ENCODE measurements at places on chromosomes 3 and 15.

- DNase-seq = no peak
Measured at GRCh38 chr3:128823631-128824030, 55.8 kb upstream of the ACAD9 start.

GRCh38 chr3:112848196-112848595 is 1.5 kb upstream of the CD200R1L start:
- DNase-seq = peak; percentile 7

DNA sequence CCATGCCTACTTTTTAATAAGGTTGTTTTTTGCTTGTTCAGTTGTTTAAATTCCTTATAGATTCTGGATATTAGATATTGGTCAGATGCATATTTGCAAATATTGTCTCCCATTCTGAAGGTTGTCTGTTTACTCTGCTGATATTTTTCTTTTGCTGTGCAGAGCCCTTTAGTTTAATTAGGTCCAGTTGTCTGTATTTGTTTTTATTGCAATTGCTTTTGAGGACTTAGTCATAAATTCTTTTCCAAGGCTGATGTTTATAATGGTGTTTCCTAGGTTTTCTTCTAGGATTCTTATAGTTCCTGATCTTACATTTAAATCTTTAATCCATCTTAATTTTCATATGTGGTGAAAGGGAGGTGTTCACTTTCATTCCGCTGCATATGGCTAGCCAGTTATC is 77.4 kb downstream of the PTPRG start:
- DNase-seq = no peak

DNA sequence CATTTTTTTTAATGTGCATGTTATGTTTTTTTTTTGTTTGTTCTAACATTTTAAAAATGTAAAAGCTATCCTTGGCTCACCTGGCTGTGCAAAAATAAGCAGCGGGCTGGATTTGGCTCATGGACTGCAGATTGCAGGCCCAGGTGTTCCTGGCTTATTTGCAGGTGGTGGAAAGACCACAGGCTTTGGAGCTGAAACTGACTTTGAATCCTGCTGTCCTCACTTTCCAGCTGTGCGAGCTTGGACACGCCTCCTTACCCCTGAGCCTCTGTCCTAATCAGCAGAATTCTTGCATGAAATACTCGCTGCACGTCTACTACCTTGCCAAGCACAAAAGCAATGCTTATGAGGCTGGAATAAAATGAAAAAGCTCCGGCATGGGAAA is 188.7 kb upstream of the TPM1 start:
- no peak for DNase-seq

- DNase-seq = peak; percentile 41
Measured at GRCh38 chr15:84598993-84599392, 1.8 kb upstream of the ZSCAN2 start.

- DNase-seq = no peak
Measured at GRCh38 chr3:129575997-129576384, 30.5 kb downstream of the PLXND1 start.

DNA sequence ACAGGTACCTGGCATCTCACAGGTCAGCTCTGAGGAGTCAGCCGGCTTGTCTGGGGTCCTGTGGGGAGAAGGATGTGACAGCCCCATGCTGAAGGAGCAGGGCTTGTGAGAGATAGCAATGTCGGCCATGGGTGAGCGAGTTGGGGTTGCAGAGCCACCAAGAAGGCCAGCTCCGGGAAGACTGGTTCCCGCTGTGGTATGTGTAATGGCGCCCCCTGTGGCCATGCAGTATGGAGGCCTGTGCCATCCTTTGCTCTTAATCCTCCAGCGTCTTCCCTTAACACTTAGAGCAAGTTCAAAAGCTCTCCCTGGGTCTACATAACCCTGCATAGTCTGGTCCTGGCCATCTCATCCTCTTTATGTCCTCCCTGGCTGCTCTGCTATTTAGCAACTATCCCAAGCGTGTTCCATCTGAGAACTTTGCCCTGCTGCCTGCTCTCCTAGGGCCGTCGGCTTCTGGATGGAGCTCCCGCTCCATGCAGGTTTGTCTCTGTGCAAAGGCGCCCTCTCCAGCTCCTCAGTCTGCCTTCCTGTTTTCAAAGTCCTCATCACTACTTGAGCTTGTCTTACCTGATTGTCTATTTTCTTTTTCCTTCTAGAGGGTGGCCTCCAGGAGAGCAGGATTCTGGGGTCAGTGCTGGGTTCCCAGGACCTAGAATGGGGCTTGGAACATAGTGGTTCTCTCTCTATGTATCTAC is 40.8 kb upstream of the IQCF6 start:
- DNase-seq = peak; percentile 9

DNA sequence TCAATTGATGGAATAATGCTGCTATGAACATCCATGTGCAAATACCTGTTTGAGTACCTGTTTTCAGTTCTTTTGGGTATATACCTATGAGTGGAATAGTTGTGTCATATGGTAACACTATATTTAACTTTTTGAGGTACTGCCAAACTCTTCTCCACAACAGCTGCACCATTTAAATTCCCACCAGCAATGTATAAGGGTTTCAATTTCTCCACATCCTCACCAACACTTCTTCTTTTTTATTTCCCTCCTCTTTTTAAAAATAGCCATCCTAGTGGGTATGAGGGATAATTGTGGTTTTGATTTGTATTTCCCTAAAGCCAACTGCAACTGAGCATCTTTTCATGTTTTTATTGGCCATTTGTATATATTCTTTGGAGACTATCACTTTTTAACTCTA is 31.3 kb upstream of the ARHGEF3 start:
- DNase-seq = no peak

DNA sequence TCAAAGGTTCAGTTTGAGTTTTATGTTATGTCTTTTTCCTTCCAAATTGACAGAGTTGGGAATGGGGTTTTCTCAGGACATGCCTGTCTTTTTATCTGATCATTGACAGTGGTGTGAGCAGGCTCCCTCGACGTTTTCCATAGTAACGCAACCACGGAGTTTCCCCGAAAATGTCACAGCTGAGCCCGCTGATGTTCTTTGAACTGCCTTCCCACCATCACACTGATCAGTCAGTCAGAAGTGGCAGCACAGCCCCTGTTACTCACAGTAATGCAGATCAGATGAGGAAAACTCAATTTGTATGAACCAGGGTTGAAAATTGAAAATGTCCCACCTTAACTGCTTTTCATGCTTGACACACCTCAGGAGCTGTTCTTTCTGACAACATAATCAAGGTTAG is 210.4 kb downstream of the NECTIN3 start:
- DNase-seq = peak; percentile 61

- no peak for DNase-seq
Measured at GRCh38 chr15:94403331-94403730, 172.0 kb downstream of the MCTP2 start.

DNA sequence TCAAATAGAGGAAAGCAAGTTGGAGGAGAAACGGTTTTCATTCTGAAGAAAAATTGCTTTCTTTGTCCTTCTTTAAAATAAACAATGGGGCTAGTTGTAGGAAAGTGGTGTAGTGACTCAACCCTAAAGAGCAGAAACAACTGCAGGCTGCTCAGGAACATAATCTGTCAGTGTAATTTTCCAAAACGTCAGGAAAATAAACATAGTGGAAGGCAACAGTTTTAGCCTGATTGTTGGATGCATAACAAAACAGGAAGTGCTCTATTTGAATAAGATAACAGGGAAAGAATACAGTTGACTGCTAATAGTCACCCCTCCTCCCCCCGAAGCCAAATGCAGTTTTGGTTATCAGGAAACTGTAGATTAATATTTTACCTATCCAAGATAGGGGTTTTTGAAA is 167.6 kb downstream of the ECT2 start:
- no peak for DNase-seq

- no peak for DNase-seq
Measured at GRCh38 chr3:40753291-40753770, 228.6 kb downstream of the ZNF621 start.

GRCh38 chr15:25439369-25439836 is 579 bp upstream of the UBE3A start:
- DNase-seq = no peak

DNA sequence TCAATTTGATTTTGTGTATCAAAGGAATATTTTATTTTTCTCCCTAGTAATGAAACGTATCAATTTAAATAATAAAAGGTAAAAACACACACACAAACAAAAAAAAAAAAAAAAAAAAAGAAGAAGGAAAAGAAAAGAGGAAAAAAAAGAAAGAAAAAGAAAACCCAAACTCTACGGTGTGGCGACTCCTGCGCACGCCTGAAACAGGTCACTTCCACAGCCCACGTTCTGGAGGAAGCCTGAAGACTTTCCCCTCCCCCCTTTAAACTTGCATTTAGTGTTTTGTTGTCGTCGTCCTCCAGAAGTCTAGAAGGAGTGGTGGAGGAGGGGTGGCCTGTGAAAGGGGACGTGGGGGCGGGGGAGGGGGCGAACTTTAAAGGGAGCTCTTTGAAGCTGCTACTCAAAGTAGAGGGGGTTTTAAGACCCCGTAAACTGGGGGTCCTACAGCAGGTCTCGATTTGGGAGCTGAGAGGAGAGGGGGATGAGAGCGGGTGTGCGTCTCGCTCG is 2.3 kb upstream of the TLE3 start:
- peak; percentile 25 for DNase-seq

DNA sequence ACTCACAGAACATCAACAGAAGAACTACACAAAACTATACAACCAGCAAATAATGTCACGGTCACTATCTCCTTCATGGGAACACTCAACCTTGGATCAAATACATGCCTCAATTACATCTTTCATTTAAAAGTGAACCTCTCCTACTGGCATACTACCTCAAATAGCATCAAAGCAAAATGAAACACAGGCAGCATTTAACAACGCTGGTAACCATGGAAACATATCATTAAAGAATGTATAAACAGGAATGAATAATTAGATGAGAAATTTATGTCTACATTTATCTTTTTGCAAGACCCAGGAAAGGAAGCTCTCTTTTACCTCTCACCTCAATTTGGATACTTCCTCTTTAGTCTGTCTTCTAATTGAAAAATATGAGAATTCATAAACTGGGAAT is 172.4 kb downstream of the SPATA16 start:
- no peak for DNase-seq

- DNase-seq = no peak
Measured at GRCh38 chr15:47813748-47814384, 96.6 kb downstream of the SEMA6D start.

DNA sequence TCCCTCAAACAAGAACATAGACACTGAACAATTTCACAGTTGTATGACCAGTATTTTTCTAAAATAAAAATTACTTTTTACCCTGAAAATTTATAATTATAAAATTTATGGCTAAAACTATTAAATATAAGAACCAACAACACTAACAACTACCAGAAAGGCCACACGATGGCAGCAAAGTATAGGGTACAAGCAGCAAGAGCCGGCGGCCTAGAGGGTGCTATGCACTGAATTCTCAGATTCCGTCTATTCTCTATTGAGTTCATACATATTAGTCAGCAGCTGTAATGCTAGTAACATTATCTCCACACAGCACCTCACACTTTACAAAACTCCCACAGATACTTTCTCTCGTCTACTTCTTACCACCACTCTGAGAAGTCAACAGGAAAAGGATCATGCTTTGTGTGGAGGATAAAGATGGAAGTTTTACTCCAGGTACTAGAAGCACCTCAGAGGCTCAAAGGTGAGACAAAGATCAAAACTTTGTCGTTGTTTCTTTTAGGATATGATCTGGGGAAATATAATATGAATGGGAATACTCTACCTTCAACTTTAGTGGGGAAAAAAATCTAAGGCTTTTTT is 160.5 kb downstream of the FGF12 start:
- peak; percentile 59 for DNase-seq

GRCh38 chr15:43998607-43999006 is 171.8 kb downstream of the WDR76 start:
- DNase-seq = no peak
